ENCODE measurements at places on chromosomes 7 and 10.

GRCh38 chr10:121710207-121710606 is 112.0 kb upstream of the FGFR2 start:
- no peak for DNase-seq

DNA sequence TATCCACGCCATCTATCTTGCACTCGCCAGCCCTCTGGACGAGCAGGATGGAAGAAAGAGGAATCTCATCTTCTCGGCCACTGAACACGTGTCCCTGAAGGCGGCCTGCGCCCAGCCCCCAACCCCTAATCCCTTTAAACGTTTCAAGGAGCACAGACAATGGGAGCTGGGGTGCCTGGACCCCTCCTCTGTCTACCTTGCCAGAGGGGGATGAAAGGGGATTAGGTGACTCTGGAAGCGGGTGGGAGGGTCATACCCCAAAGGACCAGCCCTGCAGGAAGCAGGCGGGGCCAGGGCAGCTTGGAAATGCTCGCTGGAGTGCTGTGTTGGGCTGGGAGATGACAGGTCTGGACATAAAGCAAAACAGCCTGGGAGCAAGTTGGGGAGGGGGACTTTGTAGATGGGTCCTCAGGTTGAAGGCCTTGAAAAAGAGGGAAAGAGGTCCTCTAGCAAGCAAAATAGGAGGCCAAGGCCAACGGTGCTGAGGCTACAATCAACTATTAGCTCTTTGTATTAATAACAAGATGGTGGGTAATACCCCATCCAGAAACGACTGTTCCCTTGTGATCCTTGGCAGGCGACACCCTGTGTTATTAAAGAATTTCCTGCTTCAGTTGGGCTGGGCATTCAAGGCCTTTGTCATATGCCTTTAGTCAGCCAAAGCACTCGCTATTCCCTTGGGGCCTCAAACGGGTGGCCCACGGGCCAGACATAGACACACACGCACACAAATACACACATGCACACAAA is 126.5 kb upstream of the UNC5B start:
- no peak for DNase-seq

DNA sequence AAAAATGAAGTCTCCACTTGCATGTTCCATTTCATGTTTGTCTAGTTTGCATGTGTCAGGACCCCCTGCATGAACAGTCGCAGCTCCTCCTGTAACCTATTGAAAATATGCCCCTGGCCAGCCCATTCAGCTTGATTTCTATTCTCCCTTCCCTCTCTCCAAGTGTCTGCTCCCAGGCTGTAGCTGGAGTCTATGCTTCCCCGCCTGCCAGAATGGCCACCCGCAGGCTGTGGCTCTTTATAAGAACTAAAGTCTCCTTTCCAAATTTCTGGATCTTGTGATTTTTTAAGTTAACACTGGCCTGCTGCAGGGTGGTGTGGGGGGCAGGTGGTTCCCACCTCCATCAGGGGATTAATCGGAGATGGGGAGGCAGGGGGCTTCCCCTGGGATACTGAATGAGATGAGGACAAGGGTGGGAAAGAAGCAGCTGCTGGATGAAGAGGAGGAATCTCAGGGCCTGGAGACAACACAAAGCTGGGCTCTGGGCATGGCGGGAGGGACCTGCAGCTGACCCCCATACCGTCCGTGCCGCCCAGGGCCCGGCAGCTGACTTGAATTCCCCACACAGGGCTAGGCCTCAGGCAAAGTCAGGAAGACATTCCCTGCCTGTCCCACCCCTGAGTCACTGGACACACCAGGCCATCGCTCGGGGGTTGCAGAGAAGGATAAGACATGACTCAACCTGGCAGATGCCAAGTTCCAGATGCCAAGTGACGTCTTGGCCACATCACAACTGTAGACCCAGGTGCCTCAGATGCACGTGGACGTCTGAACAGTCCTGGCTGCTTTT is 399.5 kb upstream of the FOXK1 start:
- DNase-seq: no peak

DNA sequence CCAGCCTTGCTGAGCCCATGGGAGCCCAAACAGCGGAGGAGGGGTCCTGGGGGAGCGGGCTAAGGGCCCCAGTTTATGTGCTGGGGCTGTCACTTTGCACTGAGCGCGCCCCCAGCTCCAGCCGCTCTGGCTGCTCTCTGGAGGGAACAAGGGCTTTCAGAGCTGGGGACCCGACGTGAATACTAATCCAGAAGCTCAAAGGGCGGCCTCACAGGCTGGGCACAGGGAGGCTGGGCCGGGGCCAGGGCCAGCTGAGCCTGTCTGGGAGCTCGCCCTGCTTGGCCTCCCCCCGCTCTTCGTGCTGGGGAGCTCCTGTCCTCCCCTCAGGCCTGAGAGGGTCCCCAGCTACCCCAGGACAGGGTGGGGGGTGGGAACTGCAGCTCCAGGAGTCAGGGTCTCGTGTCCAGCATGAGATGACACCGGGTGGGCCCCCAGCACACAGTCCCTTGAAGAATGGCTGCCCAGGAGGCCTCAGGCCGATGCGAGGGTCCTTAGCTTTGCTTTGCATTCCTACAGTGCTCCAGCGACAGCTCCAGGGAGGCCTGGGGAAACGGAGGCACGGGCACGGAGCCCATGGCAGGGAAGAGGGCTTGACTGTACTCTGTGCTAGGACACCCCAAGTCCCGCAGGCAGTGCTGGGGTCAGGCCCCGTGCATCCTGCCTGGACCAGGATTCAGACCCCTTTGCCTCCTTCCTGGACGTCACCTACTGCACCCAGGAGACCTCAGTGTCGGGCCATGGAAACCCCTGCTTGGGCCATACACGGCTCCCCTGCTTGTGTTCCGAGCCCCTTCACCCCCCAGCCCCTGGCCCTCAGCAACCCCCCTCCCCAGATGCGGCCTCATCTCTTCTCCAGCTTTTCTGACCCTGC is 5.8 kb upstream of the AMZ1 start:
- DNase-seq: no peak

GRCh38 chr10:114239994-114240345 is 916 bp downstream of the VWA2 start:
- DNase-seq: no peak

DNA sequence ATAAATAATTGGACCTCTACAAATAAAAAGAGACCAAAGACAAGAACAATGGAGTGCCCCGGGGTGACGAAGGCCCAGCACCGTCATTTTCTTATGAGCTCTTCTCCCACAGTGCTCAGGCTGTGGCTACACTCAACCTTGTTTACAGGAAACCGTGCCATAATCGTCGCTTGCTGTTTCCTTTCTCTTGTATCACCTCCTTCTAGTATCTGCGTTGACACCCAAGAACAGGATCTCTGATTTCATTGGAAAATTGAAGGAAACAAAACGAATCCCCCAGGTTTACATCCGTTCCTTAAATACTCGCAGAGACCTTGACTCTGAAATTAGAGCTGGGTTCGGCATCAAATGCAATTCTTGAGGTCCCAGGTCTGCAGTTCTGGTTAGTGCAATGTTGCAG is 1.7 kb upstream of the IGFBP3 start:
- DNase-seq: no peak

DNA sequence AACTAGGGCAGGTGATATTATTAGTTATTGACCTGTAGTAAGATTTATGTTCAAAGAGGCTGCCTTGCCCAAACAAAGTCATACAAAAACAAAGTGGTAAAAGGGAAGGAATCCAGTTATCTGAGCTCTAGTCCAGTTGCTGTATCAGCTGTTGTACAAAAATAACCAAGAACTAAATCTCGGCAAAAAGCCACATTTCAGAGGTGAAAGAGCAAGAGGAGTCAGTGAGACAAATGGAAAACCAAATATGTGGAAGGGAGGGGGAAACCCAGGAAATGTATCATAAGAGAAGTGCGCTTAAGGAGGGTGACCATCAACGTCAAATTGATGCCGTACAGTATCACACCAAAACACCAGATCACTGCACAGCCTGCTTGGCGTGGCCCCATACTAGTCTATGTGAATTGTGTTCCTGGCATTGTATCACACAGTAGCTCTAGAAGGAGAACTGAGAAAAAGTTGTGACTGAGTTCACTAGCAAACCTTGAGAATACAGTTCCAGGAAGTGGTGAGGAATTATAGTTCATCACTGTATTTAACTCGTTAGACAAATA is 6.4 kb downstream of the AGBL3 start:
- DNase-seq: no peak

- DNase-seq: no peak
Measured at GRCh38 chr7:151601521-151602305, 82.0 kb upstream of the RHEB start.

DNA sequence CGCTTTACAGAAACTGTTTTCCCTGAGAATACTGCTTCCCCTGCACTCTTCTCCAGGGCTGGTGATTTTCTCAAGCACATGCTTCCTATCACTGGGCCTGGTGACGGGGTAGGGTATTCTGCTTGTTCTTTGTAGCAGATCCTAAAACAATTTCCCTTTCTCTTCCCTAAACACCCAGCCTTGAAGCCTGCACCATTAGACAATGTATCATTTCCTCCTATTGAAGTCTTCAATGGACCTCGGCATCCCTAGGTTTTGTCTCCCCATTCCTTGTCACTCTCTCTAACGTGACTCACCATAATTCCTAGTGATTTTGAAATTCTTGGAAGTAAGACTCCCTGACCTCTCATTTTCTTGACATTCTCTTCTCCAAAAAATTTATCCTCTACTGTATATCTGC is 109.5 kb upstream of the GHITM start:
- DNase-seq: no peak

- DNase-seq: no peak
Measured at GRCh38 chr7:1993031-1993695, 239.6 kb downstream of the MAD1L1 start.

GRCh38 chr7:3488829-3489228 is 187.8 kb downstream of the SDK1 start:
- no peak for DNase-seq

- DNase-seq: no peak
Measured at GRCh38 chr10:24715246-24715769, 8.4 kb downstream of the ARHGAP21 start.

DNA sequence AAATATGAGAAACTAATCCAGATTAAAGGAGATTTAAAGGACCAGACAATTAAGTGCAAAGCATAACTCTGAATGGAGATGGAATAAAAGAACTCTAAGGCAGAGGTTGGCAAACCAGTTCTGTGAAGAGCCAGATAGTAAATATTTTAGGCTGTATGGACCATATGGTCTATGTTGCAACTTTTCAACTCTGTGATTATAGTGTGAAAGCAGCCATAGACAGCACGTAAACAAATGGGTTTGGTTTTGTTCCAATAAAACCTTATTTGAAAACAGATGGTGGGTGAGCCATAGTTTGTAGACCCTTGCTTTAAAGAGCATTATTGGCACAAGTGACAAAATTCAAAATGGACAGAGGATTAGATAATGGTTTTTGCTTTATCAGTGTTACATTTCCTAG is 884.1 kb downstream of the CCSER2 start:
- no peak for DNase-seq

DNA sequence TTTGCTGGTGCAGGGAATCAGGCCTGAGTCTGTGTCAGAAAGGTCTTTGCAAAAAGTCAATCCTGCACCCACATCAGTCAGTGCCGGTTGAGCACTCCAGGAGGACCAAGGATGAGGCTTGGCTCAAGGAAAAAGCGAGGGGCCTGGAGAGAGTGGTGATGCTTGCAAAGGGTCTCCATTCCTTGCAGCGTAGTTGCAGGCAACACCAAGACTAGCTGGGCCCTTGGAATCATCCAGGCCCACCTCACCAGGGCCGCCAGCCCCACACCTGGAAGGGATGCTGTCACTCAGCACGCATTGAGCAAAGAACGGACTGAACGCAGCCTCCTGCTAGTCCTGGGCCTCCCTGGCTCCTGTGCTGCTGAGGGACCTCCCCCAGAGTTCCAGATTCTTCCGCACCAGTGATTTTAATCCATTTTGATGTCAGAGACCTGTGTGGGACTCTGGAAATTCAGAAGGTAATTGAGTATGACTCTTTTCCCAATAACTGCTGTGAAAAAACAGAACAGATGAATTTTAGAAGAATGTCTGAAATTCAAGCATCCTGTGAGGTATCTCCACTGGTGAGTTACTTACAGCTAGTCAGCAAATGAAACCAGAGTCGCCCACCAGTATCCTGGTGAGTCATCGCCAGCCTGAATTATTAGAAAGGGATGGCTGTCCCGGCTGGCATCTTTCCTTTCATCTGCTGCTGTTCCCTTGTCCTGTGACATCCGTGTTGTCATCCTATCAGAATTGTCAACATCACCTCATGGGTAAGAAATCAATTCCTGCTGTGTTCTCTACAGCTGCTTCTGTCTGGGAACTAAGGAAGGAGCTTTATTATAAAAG is 150.8 kb upstream of the NPS start:
- no peak for DNase-seq

- no peak for DNase-seq
Measured at GRCh38 chr7:158782761-158783401, 46.4 kb downstream of the ESYT2 start.

DNA sequence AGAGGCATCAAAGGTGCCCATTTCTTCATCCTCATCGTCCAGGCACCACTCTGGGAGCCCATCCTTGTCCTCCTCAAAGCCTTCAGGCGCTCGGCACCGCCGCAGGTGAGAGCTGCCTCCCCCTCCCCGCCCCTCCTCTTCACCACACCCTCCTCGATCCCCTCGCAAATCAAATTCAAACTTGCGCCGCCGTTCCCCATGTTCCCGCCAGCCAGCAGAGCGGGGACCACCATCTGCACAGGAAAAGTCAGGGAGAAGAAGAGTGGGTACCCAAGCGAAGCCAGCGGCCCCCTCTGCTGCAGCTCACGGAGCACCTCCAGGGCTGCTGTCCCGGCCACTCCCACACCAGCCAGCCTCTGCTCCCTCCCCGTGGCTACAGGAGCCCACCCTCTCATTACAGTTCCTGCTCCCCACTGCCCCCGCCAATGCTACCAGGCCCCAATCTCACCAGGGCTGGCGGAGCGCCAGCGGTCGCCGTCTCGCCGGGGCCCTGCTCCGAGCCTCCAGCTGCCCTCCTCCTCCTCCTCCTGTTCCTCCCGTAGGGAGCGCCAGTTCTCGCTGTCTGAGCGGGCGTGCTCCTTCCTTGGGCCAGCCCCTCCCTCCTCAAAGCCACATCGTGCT is 7.7 kb downstream of the GIGYF1 start:
- DNase-seq: no peak

DNA sequence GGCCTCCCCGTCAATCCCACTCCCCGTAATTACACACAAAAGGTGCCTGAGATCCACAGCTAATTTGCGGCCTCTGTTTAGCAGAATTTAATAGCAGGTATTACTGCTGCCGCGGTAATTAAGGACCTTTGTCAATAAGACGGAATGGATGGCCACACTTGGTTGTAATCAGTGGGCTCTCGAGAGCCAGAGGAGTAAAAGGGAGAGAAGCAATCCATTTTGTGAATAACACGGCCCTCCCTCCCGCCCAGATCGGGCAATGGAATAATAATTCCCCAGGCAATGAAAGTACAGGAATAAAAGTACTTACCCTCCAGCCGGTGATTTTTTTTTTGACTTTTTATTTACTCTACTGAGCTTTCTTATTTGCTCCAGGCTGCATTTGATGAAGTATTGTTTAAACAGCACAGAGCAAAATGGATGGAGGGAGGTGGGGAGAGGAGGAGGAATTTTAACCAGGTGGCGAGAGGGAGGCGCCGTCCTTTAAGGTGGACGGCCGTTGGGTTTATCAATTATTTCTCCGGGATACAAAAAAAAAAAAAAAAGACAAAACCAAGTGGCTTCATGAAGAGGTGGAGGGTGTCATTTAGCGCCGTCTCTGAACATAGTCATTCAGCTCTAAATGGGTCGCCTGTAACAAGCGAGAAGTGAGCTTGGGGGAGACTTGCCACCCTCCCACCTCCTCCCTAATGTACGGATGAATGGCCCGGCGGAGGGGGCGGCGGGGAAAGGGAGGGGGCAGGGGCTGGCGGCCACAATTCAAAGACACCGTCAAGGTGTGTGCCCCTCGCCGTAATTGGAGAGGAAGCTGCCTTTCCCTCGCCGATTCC is 120.3 kb downstream of the BUB3 start:
- DNase-seq: no peak
